Activated CD8-positive, alpha-beta memory T cell treated with anti-CD3 and anti-CD28 coated beads for 1 hour (primary cell): ENCODE measurements at places on chromosomes 16 and 17.

GRCh38 chr17:55911186-55911585 is 160.3 kb downstream of the PCTP start:
- DNase-seq: no peak

DNA sequence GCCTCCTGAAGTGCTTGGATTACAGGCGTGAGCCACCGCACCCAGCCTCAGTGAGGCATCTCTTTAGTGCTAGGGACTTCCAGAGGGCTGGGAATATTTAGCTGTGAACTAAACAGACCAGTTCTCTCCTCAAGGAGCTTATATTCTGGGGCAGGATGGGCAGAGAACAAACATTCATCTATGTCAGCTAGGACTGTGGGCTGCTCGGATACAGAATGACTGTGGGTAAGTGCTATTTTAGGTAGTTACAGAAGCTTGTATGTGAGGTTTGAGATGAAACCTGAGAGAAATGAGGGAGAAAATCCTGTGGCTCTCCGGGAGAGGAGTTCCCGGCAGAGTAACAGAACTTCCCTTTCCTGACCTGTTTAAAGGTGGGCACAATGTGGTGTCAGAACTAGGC is 6.2 kb upstream of the INPP5K start:
- DNase-seq: no peak

- no peak for DNase-seq
Observed at GRCh38 chr16:83743241-83743640, 64.5 kb upstream of the HSBP1 start.

- no peak for DNase-seq
Observed at GRCh38 chr17:49845321-49845720, 2.5 kb downstream of the TAC4 start.

- no peak for DNase-seq
Observed at GRCh38 chr17:80795754-80796153, 195.9 kb upstream of the CHMP6 start.

- no peak for DNase-seq
Observed at GRCh38 chr17:8162997-8163977, 539 bp upstream of the VAMP2 start.

GRCh38 chr17:73643852-73644144 is 447 bp downstream of the SDK2 start:
- DNase-seq: no peak

DNA sequence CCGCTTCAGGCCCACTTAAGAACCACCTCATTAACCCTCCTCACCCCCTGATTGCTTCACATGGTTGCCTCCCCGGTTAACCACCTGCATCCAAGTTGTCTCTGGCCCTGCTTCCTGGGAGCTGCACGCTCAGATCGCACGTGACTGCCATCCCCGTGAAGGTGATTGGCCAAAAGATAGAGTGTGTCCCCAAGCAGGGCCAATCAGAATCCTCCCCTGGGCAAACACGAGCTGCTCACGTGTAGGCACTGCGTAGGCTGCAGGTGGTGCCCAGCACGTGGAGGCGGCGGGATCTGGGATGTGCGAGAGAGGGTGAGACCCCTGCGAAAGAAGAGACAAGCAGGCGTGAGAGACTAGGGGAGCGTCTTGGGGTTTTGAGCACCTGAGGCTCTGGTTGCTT is 111.8 kb upstream of the CRHR1 start:
- no peak for DNase-seq

- DNase-seq: no peak
Observed at GRCh38 chr16:77674888-77675287, 47.4 kb upstream of the NUDT7 start.

- no peak for DNase-seq
Observed at GRCh38 chr17:40540448-40540847, 24.8 kb downstream of the CCR7 start.

DNA sequence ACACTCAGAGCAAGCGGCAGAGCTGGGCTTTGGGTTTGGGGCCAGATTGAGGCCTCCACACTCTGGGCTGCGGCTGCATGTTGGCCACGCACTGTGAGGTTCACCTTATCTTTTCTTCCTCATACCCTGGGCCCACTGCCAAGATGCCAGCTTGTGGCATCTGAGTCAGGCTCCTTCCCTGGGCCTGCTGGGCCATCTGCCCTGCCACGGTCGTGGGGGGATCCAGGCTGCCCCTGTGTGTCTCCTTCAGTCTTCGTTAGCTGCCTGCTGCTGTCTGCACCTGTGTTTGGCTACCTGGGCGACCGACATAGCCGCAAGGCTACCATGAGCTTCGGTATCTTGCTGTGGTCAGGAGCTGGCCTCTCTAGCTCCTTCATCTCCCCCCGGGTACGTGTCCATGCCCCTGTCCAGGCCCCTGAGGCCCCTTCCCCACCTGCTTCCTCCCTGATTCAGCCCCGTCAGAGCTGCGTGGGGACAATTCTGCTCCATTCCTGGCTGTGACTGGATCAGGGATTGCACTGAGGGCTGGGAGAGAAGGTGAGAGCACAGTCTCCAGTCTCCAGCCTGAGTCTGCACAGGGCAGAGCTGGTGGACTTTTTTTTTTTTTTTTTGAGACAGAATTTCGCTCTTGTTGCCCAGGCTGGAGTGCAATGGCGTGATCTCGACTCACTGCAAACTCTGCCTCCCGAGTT is 11.2 kb downstream of the SPNS3 start:
- no peak for DNase-seq

- no peak for DNase-seq
Observed at GRCh38 chr17:83190601-83191387, 111.4 kb downstream of the METRNL start.

- DNase-seq: no peak
Observed at GRCh38 chr17:59357929-59358328, 26.5 kb downstream of the YPEL2 start.

DNA sequence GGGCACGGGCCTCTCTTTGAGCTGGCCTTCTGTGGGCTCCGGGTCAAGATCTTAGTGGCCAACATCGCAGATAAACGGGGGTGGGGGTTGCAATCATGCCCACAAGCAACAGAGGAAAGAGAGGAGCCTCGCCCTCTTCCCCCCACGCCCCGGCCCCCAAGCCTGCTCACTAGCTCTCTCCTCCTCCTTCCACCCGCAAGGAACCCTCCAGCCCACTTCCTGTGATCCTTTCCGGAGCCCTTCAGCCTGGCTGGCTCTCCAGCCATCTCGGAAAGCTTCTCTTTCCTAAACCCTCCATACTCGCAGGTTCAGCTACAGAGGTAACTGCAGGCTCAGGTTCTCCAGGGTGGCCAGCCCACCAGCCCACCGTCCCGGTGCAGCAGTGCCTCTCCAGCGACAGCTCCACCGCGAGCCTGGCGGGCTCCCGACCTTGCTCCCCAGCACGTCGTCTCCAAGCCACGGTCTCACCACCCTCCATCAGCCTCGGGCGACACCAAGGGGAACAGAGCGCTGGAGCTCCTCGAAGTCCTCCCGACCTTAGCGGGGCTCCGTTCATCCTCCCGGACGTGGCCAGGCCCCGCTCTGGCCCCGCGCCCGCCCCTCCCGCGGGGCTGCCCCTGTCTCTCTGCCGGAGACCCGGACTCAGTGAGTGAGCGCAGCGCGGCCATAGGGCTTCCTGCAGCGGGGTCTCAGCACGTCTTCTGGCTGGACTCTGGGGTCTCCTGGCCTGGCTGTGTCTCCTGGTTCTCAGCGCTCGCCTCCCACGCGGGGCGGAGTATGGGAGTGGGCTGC is 12.9 kb upstream of the ODF4 start:
- DNase-seq: no peak

GRCh38 chr16:23949630-23950290 is 114.0 kb downstream of the PRKCB start:
- DNase-seq: peak; percentile 44

DNA sequence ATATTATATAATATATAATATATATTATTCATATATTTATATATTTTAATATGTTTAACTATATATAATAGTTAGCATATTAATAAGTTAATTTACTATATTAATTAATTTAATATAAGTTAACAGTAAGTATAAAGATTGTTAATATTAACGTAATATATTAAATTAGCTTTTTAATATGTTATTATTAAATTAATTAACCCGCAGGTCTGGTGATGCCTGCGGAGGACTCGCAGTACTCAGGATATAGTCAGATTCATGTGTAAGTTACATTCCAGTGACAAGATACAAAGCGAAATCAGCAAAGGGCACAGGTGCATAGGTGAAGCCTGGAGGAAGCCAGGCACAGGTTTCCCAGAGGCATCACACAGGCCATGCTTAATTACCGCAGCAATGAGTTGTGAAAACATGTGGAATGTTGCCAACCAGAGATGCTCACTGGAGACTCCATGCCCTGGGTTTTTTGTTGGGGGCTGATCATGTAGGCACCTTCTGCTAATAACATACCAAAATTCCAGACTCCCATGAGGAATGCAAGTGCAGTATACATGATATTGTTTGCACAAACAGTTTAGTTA is 130.4 kb upstream of the MPHOSPH6 start:
- DNase-seq: no peak

- no peak for DNase-seq
Observed at GRCh38 chr17:49554694-49555494, 20.8 kb upstream of the NXPH3 start.

DNA sequence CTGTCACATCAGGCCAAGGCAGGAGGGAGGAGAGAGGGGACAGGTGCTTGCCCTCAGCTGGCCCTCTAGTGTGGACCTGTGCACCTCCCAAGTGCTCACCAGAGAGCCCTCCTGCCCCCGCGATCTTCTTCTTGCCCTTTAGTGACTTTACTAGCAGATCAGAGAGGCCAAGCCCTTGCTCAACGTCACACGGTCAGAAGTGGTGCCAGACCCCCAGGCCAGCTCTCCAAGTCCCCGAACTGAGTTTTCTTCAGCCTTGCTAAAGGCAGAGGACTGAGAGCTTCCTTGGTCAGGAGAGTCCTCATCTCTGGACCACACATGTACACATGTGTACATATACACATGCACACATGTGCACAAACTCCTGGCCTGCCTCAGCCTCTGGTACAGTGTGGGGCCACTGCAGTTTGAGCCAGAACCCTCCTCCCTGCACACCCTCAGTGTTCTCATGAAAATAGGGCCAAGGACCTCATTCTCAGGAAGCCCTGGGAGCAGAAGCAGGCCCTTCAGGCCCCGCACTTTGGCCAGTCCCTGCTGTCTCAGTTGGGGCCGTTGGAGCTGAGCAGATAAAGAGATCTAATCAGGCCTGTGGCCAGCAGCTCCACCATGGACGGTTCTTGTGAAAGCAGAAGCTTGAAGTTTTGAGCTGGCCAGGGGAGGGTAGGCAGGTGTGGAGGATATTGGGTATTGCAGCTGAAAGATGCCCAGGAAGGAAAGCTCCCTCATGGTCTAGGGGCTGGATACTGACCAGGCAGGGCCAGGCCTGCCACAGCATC is 7.4 kb upstream of the EPX start:
- DNase-seq: no peak

GRCh38 chr17:42883802-42884558 is 16.6 kb upstream of the G6PC1 start:
- no peak for DNase-seq

DNA sequence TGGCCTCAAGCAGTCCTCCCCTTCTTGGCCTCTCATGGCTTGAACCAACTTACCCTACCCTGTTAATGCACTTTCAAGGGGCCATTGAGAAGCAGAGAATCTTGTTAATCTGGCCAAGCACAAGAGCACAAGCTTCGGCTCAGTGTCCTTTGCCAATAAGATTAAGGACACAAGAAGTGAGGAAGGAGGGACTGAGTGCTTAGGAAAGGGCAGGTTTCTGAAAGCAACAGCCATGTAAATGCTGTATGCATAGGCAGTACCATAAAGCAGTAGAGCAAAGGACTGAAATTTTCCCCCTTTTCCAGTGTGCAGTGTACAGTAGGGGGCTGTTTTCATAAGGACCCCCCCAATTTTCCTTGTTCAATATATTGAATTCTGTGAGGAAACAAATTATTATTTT is 37.7 kb downstream of the IST1 start:
- DNase-seq: no peak

DNA sequence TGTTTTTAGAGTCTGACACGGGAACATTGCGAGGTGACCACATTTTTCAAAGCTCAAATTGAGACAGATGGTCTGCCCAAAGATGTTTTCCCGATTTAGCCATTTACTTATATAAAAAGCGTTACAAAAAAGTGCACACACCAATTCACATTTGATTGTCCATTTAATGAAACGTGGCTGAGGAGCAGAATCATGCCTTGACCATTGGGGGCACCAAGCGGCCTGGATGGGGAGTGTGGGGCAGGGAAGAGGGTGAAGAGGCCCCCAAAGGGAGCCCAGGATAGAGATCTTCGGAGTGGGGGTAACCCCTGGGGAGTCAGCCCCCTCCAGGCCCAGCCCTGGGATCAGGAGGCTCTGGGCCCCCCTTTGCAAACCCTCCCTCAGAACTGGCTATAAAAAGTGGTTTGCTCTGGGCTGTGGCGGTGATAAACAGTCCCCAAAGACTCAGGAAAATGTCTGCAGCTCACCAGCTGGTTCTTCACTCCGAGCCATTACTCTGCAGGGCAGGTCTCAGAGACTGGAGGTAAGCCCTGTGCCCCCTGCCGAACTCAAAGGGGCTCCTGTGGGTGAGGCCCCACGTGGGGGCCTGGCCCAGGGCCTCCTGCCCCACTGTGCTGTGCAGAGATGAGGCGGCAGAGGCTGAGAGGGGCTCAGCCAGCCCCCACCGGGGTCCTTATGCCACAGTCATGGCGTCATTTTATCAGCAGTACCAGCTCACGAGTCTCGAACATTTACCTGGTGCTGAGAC is 105.9 kb upstream of the SEC14L1 start:
- no peak for DNase-seq

DNA sequence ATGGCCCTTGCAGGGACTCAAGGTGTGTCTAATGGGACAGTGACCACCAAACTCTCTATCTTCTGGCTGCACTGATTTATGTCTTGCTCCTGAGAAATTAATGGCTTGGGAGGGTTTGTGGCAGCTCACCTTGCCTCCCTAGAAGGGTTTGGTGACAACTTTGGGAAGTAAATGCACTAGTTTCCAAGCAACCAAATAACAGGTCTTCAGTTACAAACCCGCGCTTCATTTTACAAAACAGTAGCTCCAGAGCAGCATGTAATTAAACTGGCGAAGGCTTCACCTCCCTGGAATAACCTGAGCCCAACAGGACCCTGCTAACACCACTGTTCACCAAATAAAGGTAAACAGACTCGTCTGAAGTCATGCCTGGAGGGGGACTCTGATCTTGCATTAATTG is 318.3 kb downstream of the SLC39A11 start:
- no peak for DNase-seq

- no peak for DNase-seq
Observed at GRCh38 chr16:85982563-85982939, 83.6 kb downstream of the IRF8 start.

DNA sequence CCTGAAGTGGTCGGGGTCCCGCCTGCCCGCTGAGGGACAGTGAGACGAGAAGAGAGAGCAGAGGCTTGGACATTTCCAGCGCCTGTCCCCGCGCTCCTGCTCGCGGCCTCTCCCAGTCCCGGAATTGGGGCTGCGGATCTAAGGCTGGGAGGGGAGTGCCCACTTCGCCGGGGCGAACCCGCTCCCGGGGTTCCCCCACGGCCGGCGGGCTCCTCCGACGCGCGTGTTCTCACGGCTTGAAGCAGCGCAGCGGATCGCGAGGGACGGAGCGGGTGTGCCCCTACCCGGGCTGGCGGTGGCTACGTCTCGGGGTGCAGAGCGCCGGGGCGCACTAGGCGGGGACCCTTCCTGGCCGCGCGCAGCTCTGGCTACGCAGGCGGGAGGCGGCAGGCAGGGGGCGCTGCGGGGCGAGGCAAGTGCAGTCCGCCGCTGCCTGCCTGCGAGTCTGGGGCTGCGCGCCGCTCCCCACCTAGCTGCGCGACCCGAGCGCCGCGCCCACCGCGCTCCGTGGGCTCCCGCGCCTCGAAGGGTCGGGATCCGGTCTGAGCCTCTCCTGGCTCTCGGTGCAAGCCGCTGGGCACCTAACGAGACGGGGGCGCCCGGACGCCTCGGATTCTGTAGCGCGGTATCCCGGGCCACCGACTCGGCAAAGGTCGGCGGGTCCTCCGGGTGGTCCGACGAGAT is 1.2 kb downstream of the NGFR start:
- peak; percentile 85 for DNase-seq

GRCh38 chr17:66976379-66976663 is 11.8 kb downstream of the CACNG4 start:
- DNase-seq: no peak
